ENCODE measurements at places on chromosomes 7 and 10.

DNA sequence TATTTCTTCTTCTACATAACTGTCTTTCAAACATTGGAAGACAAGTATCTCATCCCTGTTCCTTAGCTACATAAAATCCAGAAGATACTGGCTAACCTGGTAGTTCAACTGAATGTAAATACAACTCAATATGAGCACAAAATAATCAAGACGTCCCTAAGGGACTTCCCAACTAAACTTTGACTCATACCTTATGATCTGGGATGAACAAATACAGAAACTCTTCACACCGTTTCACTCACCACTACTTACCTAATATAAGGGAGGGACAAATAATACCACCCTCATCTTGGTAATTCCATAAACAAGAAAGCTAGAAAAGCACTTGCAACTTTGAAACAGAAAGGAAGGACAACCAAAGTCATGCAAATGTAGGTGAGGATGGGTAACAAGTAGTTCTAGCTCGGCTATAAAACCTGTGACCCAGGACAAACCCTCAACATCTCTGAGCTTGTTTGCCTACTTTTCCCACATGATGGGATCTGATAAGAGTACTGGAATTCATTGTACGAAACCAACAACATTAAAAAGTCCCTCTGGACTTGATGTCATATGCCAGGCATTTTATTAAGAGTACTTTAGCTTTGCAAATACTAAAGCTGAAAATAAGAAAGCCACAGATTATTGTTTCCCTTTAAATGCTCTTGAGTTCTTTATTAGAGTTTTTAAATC, 121.9 kb downstream of the STRA8 start:
- no peak for DNase-seq

- peak; percentile 29 for DNase-seq
These were observed 162.7 kb downstream of the AKR1D1 start for GRCh38 chr7:138238734-138239659.

- no peak for DNase-seq
These were observed 53.9 kb upstream of the CAV2 start for GRCh38 chr7:116445447-116446211.

GRCh38 chr10:27504808-27505460, 830 bp downstream of the RAB18 start:
- no peak for DNase-seq

DNA sequence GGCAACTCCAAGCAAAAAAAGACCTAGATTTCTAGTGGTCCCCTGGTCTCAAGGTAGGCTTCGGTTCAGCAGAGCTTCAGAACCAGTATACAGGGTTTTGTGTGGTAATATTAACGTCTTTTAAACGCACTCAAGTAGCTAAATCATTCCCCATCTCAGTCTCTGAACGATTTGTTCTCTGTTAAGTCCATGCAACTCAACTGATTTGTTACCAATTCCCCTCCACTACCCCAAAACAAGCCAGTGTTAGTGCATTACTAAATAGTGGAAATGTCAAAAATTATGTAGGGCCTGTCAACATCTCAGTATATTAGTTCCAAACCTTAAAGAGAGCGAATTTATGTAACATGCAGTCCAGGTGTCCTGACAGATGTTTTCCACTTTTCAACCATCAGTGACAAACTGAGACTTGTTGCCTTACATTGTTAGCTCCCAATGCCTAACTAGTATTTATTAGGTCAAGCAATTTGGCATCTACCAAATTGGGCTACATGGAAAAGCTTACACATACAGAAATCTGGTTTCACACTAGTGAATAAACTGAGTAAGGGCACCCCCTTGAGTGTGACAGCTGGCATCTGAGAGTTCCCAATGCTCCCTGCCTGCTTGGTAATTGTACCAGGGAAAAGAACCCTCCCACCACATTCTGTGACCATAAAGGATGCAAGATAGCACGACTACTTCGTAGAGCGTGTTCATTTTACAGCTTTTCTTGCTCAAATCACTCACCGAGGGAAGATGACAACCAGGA, 12.2 kb downstream of the HNRNPA2B1 start:
- no peak for DNase-seq

DNA sequence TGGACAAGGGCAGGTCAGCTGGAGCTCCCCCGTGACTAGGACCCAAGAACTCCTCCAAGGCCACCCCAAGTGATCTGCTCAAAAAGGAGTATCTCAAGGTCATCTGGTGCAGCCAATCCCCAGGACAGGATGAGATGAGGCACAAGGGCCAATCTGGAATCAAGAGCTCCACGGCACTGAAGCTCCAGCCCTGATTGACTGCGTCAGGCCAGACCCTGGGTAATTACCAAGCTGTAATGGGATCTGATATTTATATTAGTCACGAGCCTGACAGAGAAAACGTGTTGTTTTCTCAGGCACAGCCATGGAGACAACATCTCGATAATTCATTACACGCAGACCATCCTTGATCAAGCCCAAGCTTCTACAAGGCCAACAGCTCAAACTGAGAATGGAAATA, 4.2 kb downstream of the KCNMA1 start:
- DNase-seq = no peak

DNA sequence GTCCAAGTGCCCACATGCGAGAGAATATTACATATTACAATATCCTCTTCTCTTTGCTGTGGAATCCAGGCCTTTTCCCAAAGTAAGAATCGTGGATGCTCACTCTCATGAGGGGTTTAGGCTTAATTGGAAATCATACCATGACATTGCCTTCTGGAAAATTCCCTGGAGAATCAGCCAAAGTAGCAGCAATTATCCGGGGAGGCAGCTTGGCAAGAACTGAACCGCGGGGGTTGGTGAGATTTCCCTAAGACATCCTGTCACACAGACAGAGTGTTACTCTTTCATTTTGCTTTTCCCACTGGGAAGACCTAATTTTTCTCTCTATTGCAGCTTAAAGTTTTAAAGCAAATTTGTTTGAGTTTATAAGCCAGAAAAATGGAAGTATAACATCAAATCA, 463.6 kb upstream of the DPP6 start:
- no peak for DNase-seq

DNA sequence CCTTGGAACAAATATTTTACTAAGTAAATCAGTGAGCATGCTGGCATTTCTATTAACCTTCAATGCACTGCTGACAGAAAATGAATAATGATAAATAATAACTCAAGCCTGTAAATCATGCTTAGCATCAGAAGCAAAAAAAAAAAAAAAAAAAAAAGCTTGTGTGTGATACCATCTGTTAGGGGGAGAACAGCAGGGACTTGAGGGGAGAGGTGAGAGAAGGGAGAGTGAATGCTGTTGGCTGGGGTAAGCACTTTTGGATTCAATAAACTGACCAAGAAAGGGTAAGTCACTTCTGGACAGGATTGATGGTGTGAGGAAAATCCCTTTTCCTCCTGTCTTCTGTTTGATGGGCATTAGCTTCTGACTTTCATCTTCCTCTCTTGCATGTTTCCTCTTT, 996.4 kb downstream of the KCNMA1 start:
- no peak for DNase-seq

DNA sequence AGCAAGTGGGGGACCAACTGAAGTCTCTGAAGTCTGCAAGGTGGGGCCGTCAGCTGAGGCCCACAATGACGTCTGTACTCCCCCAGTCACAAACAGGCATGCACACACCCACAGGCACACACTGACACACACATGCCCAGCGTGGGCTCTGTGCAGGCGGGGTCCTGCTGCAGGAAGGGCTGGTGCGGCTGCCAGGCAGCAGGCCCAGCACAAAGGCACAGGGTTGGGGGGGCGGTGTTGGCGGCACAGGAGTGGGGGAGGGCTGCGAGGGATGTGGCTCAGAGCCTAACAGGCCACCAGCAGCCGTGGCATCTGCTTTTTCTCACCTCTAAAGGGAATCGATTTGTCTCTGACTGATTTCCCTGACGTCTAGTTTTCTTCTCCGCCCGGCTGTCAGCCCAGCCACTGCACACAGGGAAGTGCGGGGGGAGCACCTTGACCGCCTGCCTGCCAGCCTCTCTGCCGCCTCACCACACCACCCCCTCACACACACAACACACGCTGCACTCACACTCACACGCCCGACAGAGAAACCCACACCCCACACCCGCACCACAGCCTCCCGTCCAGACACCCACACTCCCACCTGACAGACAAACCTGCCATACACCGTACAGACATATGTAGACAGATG, 43.5 kb upstream of the ZMIZ1 start:
- no peak for DNase-seq

- peak; percentile 51 for DNase-seq
These were observed 39.5 kb downstream of the NT5C2 start for GRCh38 chr10:103153302-103154197.

DNA sequence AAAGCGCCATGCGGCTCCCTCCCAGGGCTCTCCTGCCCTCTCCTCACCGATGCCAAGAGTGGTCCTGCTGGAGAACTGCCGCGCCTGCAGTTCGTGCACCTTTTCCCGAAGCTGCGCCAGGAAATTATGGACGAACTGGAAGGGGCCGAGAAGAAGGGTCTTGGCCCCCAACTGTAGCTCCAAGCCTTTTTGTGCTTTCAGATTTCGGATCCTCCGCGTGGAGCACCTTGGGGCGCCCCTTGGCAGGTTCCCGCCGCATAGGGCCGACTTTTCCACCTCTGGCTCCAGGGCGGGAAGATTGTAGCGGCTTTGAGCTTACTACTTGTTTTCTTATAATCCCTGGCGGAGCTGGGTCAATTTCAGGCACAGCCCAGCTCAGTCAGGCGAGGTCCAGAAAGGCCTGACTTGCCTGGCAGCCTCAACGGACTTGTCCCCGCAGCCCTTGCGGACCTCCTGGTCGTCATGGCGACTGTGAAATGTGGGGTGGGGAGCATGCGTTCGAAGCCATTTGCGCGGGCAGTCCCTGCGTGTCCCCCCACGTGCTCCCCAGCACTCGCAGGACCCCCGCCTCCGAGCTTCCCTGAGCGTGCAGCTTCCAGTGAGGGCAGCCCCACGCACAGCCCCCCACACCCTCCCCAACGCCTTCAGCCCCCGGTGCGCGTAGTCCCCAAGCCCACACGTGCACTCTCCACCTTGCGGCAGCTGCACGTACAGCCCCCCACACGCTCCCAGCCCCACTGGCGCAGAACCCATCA, 129.9 kb downstream of the KBTBD2 start:
- no peak for DNase-seq

GRCh38 chr10:122307669-122308416, 36.7 kb downstream of the BTBD16 start:
- DNase-seq = no peak

DNA sequence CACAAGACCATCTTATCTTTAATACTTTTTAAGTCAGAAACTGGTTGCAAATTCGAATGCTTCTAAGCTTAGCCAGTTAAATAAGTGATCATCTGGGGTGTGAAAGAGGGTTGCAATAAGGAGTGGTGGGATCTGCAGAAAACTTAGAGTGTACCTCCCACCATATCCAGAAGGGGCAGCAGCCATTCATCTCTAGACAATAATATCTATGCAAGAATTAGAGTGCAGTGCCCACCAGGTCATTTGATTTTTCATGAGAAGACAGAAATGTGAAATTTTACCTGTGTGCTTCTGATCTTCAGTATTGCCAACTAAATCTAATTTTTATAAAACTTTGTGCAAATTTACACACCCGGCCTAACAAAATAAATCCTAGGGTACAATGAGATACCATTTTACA, 127.2 kb upstream of the SP4 start:
- no peak for DNase-seq

DNA sequence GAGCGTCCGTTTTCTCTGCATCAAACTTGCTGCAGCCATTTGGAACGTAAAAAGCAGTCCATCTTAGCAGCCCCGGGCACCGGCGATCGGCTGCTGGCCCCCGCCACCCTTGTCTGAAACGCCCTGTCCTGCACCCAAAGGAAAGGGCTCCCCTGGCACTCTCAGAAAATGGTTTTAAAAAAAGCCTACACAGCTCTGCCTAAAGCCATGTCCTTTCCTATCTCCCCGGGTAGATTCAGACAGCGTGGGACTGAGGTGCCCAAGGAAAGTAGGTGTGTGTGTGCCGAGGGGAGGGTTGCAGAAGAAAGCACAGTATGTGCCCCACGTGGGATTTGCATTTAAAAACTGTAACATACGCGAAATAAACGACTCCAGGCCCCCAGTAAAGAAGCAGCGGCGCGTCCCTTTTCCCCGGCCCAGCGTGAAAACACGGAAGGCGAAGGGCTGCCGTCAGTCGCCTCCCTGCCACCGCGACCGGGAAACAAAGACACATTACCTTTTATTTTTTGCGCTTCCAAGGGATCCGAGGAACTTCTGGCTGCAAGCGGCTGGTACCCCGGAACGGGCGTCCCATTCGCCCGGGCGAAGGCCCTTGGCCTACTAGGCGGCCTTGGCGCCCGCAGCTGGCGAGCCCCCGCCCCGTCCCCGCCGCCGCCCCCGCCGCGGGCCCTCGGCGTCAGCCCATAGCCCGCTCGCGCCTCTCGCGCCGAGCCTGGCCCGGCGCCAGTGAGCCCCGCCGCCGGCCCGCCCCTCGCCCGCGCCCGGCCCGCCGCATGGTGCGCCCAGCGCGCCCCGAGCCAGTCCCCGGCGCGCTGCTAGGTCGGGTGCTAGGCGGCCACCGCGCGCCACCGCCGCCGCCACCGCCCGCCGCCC, 304.6 kb downstream of the PRPF18 start:
- no peak for DNase-seq

DNA sequence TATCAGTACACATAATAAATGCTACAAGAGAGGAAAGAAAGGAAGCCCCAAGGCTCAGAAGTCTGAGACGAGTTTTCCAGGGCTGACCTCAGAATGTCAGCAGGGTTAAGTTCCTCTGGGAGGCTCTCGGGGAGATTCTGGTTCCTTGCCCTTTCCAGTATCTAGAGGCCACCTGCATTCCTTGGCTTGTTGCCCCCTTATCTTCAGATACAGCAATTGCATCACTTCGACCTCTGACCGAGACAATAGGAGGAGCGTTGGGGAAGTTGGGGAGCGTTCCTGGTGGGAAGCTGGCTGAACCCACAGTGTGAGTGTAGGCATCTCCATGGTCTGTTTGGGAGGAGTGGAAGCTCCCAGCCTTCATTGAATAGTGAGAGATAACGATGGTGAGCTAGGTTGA, 72.0 kb upstream of the MTPN start:
- no peak for DNase-seq

GRCh38 chr7:100170101-100170897, 1.9 kb upstream of the GAL3ST4 start:
- DNase-seq = no peak

- no peak for DNase-seq
These were observed 114.7 kb upstream of the ADCY1 start for GRCh38 chr7:45459476-45459875.

DNA sequence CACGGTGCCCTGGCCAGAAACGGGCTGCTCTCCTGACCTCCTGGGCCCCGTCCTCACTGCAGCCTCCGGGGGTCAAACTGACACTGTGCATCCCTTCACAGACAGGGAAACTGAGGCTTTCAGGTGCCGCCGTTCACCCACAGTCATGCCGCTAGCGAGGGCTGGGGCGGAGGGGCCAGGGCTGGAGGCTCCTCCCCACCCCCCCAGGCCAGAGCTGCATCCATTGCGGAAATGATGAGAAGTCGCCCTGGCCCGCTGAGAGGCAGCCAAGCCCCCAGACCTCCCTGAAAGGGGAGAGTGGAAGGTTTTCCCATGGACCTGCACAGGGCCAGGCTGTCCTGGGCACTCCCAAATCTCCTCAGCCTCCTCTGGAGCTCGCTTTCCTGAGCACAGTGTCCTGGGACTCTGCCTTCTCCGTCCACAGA, 16.5 kb upstream of the INPP5A start:
- no peak for DNase-seq

All from foreskin melanocyte (primary cell).